SW480 (cell line): ENCODE measurements at places on chromosomes 13 and 19.

- DNase-seq: no peak
Measured at GRCh38 chr19:12782174-12782423, 6.7 kb upstream of the HOOK2 start.

- DNase-seq: peak; percentile 43
Measured at GRCh38 chr13:51715613-51716012, 88.3 kb downstream of the DHRS12 start.

- no peak for DNase-seq
Measured at GRCh38 chr19:35178701-35179100, 24.2 kb downstream of the FXYD5 start.

GRCh38 chr13:104634016-104634415 is 1567.8 kb upstream of the SLC10A2 start:
- DNase-seq: no peak

GRCh38 chr13:50518781-50519201 is 324.7 kb downstream of the DLEU7 start:
- DNase-seq: no peak

GRCh38 chr13:100904293-100904976 is 229.8 kb upstream of the TMTC4 start:
- DNase-seq: no peak

GRCh38 chr13:99495466-99496183 is 5.6 kb upstream of the TM9SF2 start:
- peak; percentile 11 for DNase-seq

DNA sequence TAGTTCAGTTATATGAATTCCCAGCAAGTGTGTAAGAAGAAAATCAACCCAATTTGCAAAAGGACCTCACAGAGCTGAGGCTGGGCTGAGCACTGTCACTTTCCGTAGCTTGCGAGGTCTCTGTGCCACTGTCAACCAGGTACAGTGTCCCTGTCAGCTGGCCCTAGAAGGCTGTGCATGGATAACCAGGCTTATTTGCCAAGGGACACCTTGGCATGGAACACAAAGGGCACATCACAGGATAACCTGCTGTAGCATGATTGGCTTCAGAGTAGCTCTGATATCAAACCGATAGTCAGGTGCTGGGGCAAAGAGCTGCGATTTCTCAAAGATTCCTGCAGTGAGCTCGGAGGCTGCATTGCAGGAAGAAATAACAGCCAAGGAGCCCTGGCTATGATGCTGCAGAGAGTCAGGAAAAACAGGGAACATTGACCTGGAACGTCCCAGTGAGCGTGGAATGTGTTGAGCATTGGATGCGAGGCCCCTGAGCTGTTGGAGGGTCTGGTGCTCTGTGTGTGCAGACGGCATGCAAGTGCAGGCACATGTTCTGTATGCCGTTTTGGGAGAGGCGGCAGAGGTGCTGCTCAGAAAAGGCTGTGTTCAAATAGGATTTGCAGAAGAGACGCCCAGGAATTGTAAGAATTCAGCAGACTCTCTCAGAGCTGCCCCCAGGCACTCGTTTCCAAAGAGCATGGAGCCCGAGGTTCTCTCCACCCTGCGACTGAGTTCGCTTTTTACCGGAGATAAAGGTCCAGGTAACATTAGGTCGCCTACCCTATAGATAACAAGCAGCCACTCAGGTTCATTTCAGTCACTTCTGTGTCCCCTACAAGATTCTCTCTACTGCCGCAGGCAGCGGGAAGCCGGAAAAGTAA is 213.5 kb upstream of the IRS2 start:
- no peak for DNase-seq

GRCh38 chr19:38172001-38172400 is 52.0 kb downstream of the DPF1 start:
- no peak for DNase-seq

DNA sequence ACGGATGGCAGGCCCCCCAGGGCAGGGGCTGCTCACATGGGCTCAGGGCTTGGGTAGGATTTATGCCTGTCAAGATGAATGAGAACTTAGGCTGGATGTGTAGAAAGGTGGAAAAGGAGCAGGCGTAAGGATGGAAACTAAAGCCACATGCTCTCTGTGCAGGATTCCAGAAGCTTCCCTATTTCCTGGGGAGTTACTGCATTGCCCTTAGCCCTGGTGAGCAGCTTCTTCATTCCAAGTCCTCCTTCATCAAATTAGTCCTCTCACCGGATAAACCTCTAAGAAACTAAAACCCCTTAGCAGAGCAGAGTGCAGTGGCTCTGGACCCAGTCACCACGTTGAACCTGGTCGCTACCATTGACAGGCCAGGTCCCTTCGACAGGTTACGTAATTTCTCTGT is 7.4 kb downstream of the ATP12A start:
- no peak for DNase-seq

- no peak for DNase-seq
Measured at GRCh38 chr13:84076280-84076679, 194.0 kb upstream of the SLITRK1 start.
